ENCODE measurements at places on chromosomes 3 and 15.

DNA sequence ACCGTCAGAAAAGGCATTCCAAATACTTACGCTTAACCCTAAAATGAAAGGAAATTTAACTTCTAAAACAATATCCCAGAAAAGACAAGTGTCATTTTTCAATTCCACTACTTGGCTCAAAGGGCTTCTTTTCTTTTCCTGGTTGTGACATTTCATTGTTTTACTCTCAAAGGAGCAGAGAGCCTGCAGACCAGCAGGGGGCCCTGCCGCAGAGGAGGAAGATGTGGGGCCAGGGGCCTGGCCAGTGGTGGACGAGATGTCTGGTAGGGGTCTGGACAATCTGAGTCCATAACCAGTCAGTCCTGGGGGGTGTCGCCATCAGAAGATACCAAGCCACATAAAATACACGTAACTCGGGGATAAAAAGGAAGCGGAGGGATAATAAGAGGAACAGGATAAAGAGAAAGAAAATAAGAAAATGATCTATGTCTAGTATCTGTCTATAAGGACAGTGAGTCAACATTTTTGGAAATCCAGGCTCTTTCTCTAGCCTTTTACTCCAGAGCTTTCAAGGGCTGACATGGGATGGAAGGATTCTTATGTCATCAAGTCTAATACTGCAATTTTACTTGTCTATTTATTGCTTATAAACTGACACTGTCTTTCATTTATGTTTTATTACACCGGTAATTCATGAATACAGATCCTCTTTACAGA is 54.2 kb upstream of the ARHGEF3 start:
- DNase-seq = peak; percentile 6

- no peak for DNase-seq
Measured at GRCh38 chr3:112445839-112446238, 53.4 kb downstream of the BTLA start.

GRCh38 chr3:51620543-51620942 is 50.5 kb upstream of the TEX264 start:
- no peak for DNase-seq

DNA sequence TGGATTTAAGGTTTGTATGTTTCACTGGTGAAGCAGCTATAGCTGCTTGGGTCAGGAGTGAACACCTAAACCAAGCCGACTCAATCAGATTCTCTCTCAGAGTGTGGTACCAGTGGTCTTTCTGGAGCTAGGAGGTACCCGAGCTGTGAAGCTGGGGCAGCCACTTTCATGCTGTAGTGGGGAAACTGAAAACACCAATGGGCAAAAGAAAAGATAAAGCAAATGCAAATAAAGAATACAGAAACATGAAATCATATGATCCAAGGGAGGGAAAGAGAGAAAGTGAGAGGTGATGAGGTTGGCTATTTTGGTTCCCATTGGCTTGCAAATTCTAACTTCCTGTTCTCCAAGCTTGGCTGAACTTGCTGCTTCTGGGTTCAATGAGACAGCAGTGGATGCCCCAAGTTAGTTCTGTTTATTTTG is 212.3 kb upstream of the CFAP20DC start:
- DNase-seq = no peak

DNA sequence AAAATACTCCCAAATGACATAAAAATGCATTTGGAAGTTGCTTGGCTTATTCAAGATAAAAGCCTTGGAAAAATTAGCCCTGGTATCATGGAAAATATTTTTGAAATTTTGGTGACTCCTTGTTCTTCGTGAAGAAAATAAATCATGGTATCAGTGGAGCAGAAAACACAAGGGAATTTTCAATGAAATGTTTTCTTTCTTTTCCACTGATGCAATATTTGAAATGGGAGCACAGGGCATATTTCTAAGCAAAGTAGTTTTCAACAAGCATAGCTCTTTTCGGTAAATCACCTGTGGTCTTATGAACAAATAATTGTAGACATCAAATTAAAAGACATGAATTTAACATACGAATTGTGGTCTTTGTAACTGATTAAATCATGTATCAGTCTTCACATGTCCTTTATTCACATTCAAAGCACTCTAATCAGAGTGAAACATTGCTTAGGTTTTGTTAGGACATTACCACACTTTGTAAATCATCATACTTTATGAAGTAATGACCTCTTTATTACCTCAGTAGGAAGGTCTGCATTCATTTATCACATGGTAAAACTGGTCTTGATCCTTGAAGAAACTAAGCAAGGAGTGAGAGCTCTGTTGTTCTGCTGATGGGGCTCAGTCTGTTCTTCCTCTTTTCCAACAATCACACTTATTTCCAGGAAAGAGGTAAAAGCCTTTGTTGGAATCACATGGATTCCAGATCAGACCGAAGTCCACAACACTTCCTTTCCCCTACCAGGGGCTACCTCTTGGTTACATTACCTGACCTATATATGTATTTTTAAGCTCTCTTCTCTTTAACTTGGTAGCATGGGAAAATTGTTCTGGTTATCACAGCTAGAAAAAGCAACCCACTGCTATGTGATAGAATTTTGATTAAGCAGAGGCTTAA is 413.5 kb upstream of the THBS1 start:
- no peak for DNase-seq

DNA sequence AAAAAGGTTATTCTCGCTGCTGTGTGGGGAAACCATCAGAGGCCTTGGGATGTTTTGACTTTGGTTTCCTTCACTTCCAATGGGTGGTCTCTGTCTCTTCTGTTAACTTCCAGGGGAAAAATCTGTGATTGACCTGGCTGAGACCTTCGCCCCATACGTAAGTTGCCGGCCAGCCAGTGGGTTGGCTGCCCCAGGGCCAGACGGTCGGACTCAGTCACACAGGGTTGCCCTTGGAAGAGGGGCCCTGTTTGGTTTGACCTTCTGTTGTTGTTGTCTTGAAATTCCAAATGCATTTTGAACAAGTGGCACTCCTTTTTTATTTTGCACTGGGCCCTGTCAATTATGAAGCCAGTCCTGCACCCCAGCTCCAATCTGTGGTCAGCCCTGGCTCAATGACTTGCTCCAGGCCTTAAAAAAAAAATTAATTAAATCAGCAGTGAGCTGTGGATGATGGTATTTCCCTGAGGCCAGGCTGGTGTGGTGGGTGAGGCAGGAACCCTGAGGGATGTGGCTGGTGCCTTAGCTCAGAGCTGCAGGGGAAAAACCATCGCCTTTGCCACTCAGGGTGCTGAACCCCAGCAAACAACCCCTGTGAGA is 4.5 kb downstream of the FAM107A start:
- DNase-seq = no peak

DNA sequence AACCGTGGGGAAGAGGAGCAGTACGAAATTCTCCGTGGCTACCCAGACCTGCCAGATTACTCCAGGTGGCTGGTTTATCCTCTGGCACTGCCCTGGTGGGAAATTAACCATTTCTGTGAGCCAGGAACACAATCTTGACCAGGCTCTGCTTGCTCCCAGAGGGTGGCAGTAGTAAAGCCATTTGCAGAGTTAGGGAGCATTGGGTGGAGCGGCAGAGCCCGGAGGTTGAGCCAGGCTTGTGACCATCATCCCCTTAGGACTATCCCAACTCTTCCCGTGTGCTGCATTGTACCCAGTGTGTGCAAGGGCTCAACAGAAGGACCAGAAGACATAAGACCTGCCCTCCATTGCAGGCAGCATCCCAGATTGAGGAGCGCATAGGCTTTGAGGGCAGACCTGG is 5.3 kb downstream of the KNG1 start:
- DNase-seq = no peak

DNA sequence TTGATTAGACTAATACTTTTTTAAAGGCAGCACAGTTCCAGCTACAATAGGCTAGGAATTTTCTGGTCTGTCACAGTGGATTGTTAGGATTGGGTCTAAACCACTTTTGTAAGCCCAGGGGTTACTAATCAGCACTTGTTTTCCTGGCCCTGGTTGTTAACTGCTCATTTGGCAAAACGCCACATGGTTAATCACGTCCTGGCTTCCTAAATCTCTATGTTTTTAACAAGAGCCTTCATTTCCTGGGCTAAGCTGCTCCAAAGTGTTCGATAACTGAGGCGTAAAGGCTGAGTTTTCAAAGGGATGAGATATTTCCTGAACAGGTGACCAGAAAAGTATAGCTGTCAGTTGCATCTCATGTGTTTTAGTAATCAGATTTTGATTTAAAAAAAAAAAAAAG is 38.9 kb upstream of the CLRN1 start:
- DNase-seq = no peak

DNA sequence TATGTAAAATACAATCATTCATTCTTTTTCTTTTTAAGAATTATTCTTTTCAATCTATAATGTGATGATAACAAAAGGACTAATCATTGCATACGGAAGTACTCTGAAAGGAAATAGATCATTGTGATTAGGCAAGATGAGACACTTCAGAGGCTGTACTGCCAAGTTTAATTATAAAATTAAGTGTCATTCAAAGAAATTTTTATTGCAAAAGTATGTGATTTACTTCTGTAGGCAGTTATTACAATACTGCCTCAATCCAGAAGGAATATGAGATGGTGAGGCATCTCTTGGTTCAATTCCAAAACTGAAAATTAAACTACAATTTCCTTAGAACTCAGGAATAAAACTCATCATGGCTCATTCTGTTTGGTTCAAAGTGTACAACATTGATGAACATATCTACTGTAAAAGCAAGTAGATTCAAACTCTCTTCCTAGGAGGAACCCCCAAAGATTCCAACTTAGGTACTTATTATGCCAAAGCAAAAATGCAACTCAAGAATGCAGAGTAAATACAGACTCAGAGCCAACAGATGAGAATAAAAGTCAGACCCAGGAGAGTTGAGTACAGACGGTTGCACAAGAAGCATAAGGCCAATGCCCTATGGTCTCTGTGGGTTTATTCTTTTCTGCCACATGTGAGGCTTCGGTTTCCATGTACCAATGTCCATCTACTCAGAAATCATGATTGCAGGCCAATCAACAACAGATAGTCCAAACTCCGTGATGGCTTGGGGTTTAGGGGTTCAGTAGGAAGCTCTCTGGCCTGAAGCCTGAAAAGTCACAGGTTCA is 118.5 kb upstream of the WNT5A start:
- DNase-seq = no peak

- DNase-seq = no peak
Measured at GRCh38 chr3:49788056-49788455, 1.7 kb upstream of the IP6K1 start.

GRCh38 chr3:127680146-127680661 is 7.5 kb downstream of the ABTB1 start:
- no peak for DNase-seq

GRCh38 chr3:138498991-138499390 is 64.6 kb downstream of the ESYT3 start:
- no peak for DNase-seq

GRCh38 chr3:136714020-136714419 is 38.2 kb downstream of the STAG1 start:
- no peak for DNase-seq

GRCh38 chr15:93520206-93520605 is 431.2 kb upstream of the RGMA start:
- no peak for DNase-seq

GRCh38 chr15:88835646-88836045 is 32.4 kb downstream of the ACAN start:
- no peak for DNase-seq

DNA sequence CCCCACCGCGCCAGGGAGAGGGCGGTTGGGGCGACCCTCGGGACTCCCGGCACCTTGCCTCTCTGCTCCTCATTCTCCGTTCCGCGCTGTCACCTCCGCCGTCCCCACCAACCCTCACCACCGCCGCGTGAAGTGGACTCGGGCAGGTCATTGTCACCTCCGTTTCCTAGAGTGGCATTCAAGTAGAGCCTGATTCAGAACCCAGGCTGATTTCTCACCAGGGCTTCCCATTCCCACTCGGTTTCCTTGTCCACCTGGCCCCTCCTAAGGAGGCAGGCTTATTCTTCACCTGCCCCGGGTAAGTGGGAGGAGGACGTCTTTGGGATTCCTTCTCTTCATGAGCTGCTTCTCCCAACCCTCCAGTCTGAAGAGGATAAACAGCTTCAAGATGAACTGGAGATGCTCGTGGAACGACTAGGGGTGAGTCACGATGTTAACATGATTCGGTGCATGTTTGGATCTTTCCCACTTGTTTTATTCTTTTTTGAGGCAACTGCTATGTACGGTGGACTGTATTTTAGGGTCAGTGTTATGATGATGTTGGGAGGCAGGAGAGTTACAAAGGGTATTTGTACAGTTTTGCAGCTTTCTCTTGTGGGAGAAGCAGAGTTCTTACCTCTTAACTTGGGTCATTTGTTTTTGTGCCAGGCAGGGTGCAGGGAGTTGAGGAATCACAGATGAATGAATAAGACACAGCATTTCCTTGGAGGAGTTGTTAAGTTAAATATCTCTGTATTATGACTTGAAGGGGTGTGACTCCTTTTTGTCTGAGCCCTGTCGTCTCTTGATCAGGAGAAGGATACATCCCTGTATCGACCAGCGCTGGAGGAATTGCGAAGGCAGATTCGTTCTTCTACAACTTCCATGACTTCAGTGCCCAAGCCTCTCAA is 692 bp downstream of the PSMD2 start:
- no peak for DNase-seq

DNA sequence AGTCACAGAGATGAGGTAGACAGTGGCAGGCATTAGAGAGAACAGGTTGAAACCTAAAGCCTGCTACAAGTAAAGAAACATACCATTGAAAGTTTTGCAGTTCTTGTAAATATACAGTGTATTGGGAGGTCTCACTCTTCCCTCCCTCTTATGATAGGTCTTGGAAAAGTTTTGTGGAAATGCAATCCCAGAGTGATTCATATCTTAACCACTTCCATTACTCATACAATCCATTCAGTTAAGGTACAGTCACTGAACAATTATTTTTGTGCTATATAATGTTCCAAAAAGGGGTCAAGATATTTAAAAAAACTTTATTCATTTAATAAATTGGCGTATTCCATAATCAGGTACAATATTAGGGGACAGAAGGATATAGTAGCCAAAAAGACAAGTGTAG is 737.7 kb upstream of the ALCAM start:
- DNase-seq = no peak

DNA sequence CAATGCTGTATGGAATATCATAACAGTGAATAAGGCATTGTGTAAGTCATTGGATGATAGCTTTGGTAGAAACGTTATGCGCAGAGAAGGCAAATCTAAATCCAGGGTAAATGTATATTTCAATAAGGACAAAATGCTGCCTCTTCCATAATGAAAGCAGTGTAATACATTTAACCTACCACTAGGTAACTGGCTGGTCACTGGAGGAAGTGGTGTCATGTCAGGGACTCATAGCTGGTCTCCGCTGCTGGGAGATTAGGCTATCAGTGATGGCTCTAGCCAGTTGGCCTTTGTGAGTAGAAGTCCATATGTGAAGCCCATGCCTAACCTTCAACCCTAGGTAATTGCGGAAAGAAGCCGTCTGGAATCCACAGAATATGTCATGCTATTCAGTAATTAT is 140.9 kb downstream of the NLGN1 start:
- DNase-seq = no peak

DNA sequence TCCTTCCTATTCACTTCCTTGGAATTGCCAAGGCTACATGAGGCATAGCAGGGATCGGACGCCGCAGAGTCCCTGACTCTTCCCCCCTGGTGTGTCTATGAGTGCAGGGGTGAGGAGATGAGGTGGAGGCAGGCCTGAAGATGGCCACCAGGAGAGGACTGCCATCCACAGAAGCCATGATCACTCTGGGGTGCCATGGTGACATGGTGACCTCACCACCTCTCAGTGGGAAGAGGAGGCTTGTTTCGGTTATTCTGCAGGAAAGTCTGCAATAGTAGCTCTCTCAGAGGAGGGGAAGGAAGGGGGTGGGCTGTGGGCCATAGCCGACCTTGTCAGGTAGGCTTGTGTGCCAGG is 57.0 kb upstream of the LIMD1 start:
- DNase-seq = no peak

Measured in activated CD4-positive, alpha-beta T cell treated with anti-CD3 and anti-CD28 coated beads, Interleukin-2, amount 50 U/mL, for 4 hours (primary cell).